AG04450 (cell line): ENCODE measurements at places on chromosomes 5 and 9.

- DNase-seq: no peak
Observed at GRCh38 chr5:132640613-132641012, 17.4 kb upstream of the IL13 start.

- no peak for DNase-seq
Observed at GRCh38 chr5:80569961-80570786, at the start of gene ANKRD34B. TSS of gene ANKRD34B (minus strand) at chr5:80570280. CDS start at chr5:80560019, 10,261 bp downstream.

DNA sequence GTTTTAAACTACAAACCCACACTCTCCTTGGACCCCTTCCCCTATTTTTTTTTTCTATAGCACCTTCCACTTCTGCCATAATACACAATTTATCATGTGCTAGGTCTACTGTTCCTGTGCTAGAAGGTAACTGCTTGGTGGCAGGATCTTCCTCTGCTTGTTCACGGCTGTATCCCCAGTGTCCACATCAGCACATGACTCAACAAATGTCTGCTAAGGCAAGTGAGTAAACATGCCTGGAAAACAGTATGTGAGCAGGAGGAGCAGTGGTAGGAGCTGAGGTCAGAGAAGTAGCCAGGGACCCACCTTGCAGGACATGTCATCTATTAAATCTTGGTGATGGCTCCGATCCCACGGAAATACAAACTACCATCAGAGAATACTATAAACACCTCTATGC is 79.4 kb downstream of the AUH start:
- DNase-seq: no peak

- no peak for DNase-seq
Observed at GRCh38 chr9:121310571-121310970, 42.6 kb downstream of the GSN start.

DNA sequence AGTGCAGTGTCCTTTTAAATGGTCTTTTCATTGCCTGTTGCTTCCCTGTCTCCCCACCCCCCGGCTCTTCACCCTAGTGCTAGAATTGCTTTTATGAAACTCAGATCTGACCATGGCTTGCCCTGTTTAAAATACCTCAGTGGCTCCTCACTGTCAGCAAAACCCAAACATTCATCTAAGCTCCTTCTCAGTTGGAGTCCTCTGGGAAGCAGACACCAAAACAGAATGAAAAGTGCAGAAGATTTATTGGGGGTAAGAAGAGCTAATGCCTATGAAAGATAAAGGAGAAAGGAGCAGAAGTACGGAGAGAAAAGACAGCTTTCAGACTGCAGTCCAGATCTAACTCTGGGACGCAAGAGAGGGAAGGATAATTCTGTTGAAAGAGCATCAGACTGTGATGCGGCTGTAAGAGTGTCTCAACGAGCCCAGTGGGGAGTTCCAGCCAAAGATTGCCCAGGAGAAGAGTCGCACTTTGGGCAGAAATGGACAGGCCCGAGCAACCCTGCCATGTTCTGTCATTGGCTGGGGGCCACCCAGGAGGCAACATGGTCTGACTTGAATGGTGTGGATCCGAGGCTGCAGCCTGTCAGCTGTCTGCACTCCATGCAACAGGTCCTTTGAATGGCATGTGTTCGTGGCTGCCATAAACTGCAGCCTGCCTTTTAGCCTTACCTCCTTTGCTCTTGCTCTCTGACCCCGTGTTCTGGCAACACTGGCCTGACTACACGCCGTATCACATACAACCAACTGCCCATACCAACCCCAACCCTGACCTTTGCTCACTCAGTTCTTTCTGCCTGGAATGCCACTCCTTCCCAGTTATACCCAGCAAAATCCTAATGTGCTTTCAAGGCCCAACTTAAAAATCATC is 55.9 kb downstream of the IRF1 start:
- no peak for DNase-seq

GRCh38 chr9:134059188-134059641 is 8.6 kb downstream of the BRD3 start:
- DNase-seq: no peak

DNA sequence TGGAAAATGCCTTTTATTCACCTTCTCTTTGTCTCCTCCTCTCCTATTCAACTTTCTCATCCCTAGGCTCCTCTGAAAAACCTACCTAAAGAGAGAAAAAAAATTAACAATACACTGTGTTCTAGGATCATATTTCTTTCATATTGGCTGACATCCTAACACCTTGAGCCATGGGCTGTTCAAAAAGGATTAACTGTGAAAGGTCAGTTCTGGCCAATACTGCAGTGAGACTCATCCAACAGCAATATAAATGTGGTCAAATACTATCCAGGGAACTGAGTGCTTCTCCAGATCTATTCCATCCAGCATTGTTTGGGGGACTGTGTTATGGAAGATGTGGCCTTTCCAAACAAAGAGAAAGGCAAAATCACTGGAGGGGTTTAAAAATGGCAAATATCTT is 131.1 kb upstream of the MOCS2 start:
- DNase-seq: no peak

- no peak for DNase-seq
Observed at GRCh38 chr5:34648039-34648839, 7.9 kb upstream of the RAI14 start.

GRCh38 chr9:120741191-120741590 is 26.9 kb upstream of the MEGF9 start:
- no peak for DNase-seq

DNA sequence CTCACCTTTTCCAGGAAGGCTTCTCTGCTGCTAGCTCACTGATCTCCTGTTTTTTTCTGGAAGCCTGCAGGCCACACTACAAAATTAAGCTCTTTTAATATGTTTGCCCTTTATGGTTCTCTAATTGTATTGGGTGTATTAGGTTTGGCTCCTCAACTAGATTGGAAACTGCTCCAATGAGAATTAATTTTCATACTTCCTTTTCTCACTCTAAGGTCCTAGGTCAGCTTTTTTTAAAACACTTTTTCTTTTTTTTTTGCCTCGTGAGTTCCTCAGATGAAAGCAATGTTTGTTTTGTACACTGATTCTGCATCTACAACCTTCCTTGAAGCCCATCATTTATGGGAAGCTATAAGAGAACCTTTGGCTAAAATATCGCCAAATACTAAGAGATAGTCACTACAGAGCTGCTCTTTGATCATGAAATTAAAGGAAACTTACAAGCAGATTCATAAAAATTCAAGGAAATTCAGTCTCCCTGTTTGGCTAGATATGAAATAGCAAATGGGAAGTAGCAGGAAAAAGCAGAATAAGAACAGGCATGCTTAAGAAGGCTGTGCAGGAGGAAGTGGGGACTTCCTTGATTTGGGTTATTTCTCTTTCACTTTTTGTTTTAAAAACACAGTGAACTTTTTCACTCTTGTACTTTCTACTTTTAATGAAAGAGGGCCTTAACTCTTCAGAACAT is 55.2 kb upstream of the FYB1 start:
- no peak for DNase-seq

DNA sequence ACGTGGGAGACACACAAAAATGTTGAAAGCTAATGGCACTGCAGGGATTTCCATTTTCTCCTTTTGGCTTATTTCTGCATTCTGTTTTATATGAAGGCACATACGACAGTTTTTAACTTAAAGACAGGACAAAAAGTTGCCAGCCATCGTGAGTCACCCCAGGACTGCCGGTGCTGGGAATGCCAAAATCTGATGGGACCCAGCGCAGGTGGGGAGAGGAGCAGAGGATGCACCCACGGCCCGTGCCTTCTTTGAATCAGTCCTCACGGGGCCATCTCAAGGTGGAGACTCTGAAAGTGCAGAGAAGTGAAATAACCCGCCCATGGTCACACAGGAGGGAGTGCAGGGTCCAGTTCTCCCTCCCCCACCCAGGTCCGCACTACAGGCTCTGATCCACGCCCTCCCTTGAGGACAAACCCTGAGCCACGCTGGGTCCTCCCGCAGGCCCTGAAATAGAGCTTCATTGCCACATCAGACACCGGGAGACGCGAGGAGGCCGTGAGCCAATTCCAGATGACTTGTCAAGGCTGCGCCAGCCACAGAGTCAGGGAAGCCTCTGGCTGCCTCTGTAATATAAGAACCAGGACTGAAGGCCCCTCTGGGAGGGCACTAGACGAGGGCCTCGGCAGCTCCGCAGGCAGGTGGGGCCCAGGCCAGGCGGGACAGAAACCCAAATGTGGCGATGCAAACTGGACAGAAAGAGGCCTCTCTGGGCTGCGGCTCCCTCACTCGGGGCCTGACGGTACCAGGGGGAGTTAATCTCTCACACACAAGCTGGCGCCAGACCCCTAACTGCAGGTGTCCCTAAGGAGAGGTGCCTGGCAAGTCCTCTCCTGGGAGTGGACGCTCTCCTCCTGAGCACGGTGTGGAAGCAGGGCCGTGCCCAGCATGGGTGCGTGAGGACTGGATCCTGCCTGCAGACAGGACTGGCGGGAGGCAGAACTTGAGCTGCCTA is 22.9 kb downstream of the ADAMTS2 start:
- no peak for DNase-seq

- no peak for DNase-seq
Observed at GRCh38 chr9:1922026-1922425, 93.1 kb upstream of the SMARCA2 start.

- no peak for DNase-seq
Observed at GRCh38 chr9:73615557-73615956, 463.9 kb downstream of the ANXA1 start.

DNA sequence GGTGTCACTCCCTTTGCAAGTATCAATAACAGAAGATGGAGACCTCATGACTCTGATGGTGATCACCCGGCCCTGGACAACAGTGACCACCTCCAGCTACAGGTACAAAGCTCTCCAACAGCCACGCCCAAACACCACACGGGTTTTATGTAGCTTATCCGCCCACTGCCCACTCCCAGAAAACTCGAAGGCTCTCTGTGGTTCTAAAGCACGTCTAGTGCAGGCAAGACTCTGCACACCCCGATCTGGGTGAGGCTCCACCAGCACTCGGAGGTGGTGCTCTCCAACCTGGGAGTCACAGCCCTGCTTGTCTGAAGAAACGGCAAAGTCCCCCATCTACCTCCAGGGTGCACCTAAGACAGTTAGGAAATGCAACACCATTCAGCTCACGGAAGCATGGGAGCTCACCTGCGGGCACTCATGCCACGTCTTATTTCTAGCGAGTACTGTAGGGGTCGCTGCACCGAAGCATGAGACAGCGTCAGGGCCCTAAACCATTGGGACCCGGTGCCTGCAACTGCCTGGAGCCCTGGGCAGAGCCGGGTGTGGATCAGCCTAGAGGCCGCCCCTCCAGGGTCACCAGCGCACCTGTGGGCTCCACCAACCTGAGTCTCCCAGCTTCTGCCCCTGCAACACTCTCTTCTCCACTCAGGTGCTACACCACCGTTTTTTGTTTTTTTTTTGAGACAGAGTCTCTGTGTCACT is 58.1 kb upstream of the ZNF354A start:
- no peak for DNase-seq

DNA sequence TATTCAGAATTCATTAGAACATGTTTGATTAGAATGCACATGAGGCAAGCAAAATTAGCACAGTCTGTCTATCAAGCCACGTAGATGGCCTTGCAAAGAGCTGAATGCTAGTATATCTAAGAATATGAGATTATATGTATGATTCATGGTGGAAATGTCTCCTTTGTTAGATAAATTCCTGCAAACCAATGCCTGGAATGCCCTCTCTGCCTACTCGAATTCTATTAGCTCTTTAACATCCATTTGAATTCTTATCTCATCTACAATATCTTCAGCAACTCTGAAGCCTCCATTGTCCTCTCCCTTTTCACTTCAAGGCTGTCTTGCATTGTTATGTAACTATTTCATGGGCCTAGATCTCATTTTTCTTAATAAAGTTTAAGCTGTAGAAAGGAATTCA is 205.5 kb downstream of the TMC1 start:
- no peak for DNase-seq

GRCh38 chr9:109477258-109478050 is 20.7 kb downstream of the PTPN3 start:
- no peak for DNase-seq

- DNase-seq: no peak
Observed at GRCh38 chr9:113360242-113360842, 11.0 kb downstream of the BSPRY start.

GRCh38 chr9:38390851-38391250 is 1.7 kb upstream of the ALDH1B1 start:
- no peak for DNase-seq

- no peak for DNase-seq
Observed at GRCh38 chr5:73388740-73389139, 59.8 kb downstream of the FOXD1 start.

- DNase-seq: no peak
Observed at GRCh38 chr5:111952555-111952954, 195.6 kb upstream of the NREP start.

- DNase-seq: no peak
Observed at GRCh38 chr5:35668794-35669193, 51.1 kb downstream of the SPEF2 start.

- no peak for DNase-seq
Observed at GRCh38 chr9:100761276-100761802, 183.5 kb downstream of the CAVIN4 start.

DNA sequence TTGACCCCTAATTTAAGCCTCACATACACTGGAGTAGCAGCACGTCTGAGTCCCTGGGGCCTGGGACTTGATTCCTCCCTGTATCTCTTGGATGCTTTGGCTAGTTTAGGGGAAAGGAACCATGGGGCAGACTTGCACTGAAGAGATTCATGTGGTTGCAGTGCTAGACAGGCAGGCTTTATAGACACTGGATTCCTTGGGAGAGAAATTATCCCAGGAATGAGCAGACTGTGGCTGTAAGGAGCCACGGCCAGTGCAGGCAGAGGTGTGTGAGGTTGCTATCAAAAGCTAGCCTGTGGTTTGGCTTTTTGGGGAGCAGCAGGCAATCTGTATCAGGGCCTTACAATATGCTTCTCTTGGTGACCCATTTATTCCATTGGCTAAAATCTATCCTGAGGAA is 20.5 kb upstream of the PITX1 start:
- DNase-seq: no peak

GRCh38 chr5:135348918-135349317 is 50.1 kb downstream of the MACROH2A1 start:
- no peak for DNase-seq

DNA sequence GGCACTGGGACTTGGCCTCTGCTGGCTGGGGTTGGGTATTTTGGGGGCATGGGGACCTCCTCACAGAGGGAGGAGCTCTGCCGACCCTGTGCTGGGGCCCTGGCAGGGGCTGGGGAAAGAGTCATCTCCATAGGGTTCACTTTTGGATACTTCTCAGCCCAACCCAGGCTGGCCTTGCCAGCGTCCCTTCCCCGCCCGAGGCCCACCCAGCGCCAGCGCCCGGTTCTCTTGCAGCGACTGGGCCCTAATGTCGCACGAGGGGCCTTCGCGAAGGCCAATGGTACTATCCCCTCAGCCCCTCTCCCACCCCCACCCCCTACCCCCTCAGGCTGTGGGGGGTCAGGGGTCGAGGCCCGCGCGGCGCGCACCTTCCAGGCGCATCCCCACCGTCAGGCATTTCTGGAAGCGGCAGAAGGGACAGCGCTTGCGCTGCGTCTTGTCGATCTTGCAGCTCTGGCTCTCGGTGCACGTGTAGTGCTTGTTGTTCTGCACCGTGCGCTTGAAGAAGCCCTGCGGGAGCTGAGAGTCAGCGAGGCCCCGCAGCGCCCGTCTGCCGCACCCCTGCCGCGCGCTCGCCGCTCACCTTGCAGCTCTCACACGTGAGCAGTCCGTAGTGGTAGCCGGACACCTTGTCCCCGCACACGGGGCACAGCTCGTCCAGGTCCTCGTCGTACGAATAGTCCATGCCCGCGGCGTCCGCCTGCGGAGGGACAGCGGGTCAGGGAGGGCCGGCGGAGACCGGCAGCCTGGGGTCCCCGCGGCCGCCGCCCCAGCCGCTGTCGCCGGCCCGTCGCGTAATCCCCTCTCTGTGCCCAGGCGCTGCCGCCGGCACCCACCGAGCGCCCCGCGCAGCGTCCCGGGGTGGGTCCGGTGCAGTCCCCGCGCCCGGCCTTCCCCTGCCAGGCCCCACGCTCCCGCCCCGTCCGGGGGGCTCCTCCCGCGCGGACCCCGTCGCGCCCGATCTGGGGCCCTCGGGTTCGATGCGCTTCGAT is 4.2 kb downstream of the NR5A1 start:
- no peak for DNase-seq
